ENCODE measurements at places on chromosomes 1 and 21.

- DNase-seq: no peak
Measured at GRCh38 chr1:119136401-119136800, 4.1 kb downstream of the WARS2 start.

DNA sequence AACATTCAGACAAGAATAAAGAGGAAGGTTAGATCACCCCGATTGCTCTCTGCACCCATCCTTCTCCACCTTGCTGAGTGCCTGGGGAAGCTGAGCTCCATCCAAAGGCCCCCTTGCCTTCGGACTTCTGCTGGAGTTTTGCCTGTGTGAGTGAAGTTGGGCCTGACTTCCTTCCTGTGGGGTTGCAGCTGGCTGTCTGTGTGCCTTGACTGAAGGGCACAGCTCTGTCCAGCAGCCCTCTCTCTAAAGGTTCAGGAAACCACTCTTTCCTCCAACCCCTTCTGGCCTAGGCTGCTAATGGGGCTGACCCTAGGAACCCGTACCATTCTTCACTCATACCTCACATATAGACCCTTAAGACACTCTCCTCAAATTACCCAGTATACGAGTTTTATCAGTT lies 173.4 kb upstream of the HMCN1 start:
- no peak for DNase-seq

DNA sequence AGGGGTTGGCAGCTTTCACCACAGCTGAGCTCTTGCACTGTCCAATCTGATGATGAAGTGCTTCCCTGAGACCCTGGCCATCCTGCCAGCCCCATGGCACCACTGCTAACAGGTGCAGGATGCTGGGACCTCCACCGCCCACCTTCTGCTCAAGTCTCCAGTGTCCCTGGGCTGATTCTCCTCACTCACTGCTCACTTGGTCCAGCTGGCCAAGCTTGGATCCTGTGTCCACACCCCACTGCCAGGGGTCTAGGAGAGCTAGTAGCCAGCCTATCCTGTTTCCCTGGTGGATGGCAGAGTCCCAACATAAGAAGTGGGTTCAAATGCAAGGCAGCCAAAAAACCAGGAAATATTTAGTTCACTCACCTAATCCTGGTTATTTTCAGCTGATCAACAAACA lies 217.2 kb upstream of the IRF2BP2 start:
- no peak for DNase-seq

- DNase-seq: no peak
Measured at GRCh38 chr1:225710804-225711203, 57.9 kb upstream of the ENAH start.

DNA sequence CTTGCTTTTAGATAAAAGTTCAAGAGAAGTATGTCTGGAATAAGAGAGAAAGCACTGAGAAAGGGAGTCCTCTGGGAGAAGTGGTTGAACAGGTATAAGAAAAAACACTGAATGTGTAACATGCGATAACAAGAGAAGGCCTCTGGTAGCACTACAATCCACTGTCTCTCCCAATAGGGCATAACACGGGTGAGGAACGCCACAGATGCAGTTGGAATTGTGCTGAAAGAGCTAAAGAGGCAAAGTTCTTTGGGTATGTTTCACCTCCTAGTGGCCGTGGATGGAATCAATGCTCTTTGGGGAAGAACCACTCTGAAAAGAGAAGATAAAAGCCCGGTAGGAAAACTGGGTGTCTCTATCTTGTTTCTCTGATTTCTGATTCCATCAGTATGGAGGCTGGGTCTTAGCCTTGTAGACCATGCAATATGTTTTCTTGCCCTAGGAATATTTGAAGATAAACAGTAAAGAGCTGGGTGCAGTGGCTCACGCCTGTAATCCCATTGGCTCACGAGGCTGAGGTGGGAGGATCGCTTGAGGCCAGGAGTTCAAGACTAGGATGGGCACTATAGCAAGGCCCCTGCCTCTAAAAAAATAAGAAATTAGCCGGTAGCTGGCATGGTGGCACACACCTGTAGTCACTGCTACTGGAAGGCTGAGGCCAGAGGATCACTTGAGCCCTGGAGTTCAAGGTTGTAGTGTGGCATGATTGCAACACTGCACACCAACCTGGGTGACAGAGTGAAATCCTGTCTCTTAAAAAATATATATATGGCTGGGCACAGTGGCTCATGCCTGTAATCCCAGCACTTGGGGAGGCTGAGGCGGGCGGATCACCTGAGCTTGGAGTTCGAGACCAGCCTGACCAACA lies 40.4 kb downstream of the DAP3 start:
- DNase-seq: peak; percentile 74

- no peak for DNase-seq
Measured at GRCh38 chr1:67143966-67144365, 9.2 kb upstream of the C1orf141 start.

DNA sequence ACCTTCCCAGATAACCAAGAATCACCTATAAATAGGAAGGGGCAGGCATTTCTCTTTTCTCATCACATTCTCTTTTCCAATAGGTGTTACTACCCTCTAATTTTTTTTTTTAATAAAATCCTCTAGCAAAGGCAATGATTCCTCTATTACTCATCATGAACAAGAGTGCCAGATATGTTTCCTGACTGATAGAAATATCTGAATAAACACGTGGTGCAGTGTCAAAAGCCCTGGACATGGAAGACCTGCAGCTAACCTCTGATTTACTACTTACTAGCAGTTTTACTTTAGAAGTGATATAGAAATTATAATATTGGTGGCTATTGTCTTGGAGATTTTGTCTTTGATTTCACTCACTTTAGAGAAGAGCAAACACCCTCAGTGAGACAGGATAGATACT lies 194.6 kb upstream of the SAMSN1 start:
- DNase-seq: no peak

GRCh38 chr1:43978551-43979260 lies at the start of gene B4GALT2:
Gene B4GALT2, plus strand, starts transcription at chr1:43979210. Its CDS starts 1,951 bp downstream, at chr1:43981161.
- DNase-seq: no peak

DNA sequence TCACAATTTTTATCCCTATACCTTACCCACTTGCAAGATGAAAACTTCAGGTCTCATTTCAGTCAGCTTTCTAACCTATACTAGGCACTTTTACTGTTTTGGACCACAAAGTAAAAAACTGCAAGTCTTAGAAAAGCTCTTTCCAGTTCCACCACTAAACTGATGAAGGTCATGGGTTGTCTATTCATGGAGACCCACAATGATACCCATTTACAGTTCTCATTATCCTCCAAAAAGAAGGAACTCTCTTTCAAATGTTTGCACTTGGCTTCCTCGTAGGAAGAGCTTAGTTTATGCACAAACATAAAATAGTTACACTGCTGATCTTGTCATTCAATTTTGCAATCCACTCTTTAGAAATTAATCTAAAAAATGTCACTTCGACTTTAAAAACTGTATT lies 9.3 kb downstream of the ZNF281 start:
- no peak for DNase-seq

DNA sequence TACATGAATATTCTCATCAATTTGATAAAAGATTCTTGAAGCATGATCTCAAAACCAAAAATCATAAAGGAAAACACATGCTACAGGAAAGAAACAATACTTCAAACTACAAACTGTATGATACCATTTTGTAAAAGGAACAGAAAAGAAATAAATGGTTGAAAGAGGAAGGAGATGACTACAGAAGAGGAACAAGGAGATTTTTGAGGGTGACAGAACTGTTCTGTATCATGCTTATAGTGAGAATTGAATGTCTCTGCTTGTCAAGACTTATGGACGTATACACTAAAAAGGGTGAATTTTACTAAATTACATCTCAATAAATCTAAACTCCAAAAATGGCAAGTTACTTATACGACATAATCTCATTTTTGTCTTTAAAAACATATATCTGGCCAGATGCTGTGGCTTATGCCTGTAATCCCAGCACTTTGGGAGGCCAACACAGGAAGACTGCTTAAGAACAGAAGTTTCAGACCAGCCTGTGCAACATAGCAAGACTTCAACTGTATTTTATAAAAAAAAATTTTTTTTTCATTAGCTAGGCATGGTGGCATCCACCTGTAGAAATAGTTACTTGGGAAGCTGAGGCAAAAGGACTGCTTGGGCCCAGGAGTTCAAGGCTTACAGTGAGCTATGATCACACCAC lies 125.4 kb downstream of the EIF4G3 start:
- no peak for DNase-seq

DNA sequence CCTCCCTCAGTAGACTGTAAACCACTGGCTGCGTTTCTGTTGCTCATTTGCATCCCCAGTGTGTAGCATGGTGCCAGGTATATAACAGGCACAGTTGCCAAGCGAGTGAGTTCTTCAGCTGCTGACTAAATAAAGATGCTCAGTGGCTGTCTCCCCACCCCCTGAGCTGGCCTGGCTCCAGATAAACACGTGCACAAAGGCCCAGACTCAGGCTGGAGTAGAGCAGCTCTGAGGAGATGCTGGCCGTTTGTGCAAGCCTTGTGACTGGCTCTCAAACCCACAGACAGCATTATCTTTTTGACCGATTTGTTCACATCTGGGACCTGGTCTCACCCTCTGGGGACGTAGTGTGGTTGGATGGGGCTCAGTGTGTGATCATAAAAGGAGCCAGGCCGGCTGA lies 7.1 kb downstream of the CHRNB2 start:
- no peak for DNase-seq
